ENCODE measurements at places on chromosomes 12 and 14.

DNA sequence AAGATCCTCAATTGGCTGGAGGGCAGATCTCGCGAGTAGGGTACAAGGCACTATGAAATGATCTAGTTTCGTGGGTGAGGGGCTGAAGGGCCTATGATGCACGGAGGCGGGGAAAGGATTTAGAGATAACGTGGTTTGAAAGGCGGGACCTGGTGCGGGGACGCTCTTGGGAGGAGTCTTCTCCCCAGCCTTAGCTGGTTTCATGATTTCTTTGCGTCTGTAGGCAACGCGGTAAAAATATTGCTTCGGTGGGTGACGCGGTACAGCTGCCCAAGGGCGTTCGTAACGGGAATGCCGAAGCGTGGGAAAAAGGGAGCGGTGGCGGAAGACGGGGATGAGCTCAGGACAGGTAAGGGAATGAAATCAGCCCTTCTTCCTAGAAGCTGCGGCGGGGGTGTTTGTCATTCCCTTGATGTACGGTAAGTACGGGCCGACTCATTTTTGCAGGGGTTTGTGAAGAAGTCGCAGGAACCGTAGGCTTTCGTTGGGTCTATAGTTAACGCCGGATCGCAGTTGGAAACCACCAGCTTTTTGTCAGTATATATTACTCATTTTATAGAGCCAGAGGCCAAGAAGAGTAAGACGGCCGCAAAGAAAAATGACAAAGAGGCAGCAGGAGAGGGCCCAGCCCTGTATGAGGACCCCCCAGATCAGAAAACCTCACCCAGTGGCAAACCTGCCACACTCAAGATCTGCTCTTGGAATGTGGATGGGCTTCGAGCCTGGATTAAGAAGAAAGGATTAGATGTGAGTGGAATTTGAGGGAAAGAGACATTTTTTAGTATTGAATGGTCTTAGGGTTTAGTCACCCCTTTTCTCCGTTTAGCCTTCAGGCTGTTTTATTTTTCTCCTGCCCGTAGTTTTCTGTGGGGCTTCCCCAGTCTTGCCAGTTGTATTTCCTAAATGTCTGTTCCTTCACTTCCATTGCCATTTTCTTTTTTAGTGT, 602 bp downstream of the APEX1 start:
- peak; percentile 55 for DNase-seq

- no peak for DNase-seq
Observed at GRCh38 chr14:60637479-60638315, 11.6 kb downstream of the SIX1 start.

DNA sequence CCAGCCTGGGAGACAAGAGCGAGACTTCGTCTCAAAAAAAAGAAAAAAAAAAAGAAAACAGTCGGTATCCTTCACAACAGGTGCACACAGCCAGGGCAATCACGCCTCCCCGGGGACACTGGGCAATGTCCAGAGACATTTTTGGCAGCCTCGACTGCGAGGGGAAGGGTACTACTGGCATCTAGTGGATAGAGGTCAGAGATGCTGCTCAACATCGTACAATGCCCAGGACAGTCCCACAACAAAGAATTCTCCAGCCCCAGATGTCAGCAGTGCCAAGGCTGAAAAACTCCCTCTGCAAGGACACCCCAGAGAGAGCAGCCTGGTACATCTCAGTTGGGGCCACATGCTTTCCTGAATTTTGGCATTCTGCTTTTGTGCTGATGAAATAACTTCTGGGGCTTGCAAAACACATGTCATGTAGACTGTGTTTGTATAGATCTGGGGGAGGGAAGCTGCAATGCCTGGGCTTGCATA, 21.5 kb downstream of the ALDH2 start:
- DNase-seq = peak; percentile 41

GRCh38 chr12:114662512-114663177, 21.3 kb downstream of the TBX3 start:
- peak; percentile 78 for DNase-seq

DNA sequence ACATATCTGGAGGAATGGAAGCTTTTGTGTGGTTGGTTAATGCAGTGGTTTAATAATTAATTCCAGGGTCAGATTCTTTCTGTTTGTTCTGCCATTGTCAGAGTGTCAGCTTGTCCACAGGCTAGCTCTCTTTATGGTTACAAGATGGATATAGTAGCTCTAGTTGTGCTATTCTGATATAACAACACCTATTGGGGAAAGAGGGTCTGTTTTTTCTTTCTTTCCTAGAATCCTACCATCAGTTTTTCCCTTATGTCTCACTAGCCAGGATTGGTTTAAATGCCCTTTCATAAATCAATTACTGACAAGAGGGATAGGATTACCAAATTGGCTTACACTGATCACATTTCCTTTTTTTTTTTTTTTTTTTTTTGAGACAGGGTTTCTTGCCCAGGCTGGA, 27.8 kb downstream of the CNOT2 start:
- no peak for DNase-seq

GRCh38 chr12:107704041-107704440, 18.4 kb downstream of the PWP1 start:
- DNase-seq = no peak

GRCh38 chr14:41666301-41666700, 59.6 kb downstream of the LRFN5 start:
- DNase-seq = no peak

DNA sequence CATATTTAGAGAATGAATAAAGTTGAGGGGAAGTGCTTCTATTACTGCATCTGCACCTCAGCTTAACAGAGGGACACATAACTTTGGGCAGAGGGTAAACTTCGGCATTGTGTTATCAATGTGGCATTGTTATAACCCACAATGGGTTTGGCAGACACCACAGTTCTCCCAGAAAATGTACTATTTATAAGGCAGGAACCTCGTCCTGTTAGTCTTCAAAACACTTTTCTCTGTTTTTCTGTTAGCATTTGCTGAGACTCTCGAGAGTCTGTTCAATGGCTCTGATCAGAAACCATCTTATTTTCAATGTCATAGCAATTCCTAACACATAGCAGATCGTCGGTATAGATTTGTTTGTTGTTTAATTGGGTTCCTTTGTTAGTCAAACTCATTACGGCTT, 13.9 kb downstream of the PPP1R36 start:
- DNase-seq = no peak

DNA sequence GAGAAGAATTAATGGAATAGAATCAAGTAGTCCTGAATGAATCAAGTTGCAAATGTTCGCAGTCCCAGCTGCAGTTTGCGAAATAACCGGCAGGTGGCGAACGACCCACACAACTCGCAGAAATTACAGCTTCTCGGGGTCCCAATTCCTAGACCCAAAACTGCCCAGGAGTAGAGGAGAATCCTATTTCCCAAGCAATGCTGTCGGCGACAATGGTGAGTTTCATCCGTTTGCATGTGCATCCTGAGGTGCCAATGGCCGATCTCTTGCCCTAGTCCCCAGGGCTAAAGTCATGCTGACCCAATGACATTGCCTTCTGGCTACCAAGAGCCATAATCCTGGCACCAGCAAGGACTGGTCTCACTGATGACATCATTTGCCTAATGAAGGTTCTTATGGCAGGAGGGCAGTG, 8.5 kb upstream of the ASCL1 start:
- DNase-seq = no peak

- no peak for DNase-seq
Observed at GRCh38 chr12:72828662-72829324, 556.6 kb downstream of the TRHDE start.

- DNase-seq = no peak
Observed at GRCh38 chr12:27096420-27096819, 14.0 kb upstream of the C12orf71 start.

DNA sequence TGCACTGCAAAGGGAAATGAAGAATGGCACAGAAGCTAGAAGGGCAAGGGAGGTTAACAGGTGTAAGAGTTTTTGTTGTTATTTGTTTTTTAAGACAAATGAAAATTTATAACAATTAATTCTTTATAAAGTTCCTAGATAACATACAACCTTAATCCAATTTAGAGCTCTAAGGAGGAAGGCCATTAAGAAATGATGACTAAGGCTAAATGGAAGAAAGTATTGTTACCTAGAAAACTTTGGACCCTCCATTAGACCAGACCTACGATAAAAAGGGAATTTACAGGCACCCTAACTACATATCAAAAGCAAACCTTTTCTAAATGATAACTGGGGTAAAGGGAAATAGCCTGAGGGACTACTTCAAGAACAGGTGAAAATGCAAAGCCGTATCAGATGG, 130.8 kb downstream of the PRKD1 start:
- no peak for DNase-seq

GRCh38 chr14:99147366-99147740, 124.6 kb downstream of the BCL11B start:
- DNase-seq = no peak

- DNase-seq = no peak
Observed at GRCh38 chr12:128245121-128245520, 21.8 kb upstream of the TMEM132C start.

- DNase-seq = no peak
Observed at GRCh38 chr12:119710374-119710964, 42.5 kb downstream of the PRKAB1 start.

GRCh38 chr12:14769466-14769968, 33.8 kb downstream of the WBP11 start:
- peak; percentile 30 for DNase-seq

DNA sequence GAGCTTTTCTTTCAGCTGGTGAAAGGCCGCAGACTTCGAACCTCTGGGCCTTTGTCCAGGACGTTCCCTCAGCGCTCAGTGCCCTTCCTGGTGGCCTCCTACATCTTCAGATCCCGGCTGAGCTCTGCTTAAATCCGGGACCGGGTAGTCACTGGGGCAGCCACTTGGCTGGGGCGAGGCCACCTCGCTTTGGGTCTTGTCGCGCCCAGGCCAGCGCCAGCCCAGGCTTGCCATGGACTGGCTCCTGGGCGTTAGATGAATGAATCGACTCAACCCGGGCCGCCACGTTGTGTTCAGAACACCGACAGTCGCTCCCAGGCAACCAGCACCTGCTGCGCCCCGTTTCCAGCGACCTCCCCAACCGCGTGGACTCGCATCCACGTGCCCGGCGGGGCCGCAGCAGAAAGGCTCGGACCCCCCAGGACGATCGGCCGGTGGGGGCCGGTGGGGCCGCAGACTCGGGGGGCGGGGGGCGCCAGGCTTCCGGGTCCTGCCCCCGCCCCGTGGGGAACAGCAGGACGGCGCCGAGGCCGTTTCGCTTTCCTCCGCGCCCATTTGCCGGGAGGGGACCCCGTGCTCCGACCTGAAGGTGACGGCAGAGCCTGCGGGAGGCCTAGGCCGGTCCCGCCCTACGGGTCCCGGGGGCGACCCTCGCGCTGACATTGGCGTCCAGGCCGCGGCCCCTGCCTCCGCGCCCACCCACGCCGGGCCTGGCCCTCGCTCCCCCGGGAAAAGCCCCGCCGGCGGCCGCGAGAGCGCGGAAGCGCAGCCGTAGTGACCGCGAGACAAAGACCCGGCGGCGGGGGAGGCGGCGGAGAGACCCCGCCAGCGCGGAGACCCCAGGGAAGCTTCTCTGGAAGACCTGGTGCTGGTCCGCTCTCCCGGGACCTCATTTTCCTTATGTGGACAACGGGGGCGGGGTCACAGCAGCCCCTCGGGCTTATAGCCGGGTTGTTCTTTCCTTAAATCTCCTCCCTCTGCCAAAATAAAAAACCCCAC, 37.3 kb upstream of the RCOR1 start:
- no peak for DNase-seq

DNA sequence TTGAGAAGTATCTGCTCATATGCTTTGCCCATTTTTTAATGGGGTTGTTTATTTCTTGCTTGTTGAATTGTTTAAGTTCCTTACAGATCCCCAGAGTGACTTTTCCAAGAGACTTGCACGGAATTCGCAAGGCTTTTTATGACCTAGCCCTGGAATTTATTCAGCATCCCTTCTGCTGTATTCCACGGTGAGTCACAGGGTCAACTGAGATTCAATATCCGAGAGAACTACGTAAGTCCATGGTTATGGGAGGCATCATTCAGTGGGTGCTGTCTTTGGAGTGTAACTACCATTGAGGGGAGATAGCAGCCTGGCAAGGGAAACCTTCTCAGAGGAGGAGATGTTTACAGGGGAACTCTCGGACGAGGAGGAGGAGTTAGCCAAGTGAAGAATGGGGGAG, 20.9 kb upstream of the GPRC5A start:
- no peak for DNase-seq

GRCh38 chr12:125038976-125039625, 26.1 kb upstream of the AACS start:
- DNase-seq = no peak

GRCh38 chr12:3259973-3260372, 182.8 kb downstream of the TSPAN9 start:
- no peak for DNase-seq

- no peak for DNase-seq
Observed at GRCh38 chr14:50826681-50827080, 4.3 kb downstream of the NIN start.

GRCh38 chr14:68711561-68712309, 81.1 kb downstream of the ZFP36L1 start:
- DNase-seq = no peak

GRCh38 chr14:73026243-73026844, 562 bp downstream of the ZFYVE1 start:
- DNase-seq = no peak

DNA sequence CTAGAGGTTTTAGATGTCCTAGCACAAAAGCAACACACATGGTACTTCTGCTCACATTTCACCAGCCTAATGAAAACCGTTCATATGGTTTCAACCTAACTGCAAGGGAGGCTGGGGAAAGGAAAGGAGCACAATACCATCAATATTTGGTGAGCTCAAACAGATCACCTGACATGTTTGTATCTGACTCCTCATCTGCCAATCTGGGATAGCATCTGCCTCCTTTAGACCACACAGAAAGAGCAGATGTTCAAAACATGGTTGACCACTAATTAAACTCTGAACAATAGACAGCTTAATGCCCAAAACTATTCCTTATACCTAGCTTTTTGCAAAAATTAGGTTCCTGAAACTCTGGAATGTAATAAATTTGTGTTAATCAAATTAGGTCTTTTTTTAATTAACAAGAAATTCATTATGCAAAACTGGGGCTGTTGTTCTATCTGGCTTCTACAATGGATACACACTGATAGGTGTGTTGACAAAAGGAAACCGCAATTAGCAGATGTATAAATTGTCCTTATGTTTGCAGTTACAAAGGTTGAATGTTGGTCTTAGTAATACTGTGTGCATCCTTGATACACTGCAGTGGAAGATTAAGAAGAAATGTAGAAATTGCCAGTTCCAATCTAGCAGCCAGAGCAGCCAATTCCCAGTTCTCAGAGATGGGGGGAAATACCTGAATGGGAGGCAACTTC, 89.3 kb downstream of the DUSP6 start:
- DNase-seq = no peak

Data from breast epithelium (tissue), 4 donors.